Renal pelvis (tissue), 12 donors: ENCODE measurements at places on chromosomes 2 and 18.

GRCh38 chr18:67108894-67109293 lies 407.6 kb downstream of the DSEL start:
- no peak for DNase-seq

GRCh38 chr2:120880381-120880780 lies 144.7 kb downstream of the GLI2 start:
- DNase-seq, result no peak

DNA sequence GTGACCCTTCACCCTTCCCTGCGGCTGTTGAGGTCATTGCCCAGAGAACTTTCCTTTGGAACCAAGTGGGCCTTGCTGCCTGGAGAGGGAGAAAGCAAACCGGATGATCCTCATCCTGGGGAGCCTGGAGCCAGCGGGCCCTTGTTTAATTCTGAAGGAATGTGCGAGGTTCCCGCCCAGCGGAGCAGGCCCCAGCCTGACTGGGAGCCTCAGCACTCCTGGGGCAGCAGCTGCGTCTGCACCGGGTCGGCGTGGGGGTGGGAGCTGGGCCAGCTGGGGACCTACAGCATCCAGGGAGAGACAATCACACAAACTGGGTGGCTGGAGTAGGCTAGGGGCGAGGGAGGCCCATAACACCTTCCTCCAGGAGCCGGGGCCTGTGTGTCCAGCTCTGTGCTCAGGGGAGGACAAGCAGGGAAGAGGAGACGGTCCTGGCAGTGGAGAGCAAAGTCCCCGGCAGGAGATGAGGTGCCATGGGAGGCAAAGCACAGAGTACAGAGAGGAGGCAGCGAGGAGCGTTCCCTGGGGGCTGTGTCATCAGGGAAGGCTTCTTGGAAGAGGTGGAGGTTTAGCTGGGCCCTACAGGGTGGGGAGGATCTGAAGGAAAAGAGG lies 61.9 kb upstream of the HAAO start:
- DNase-seq, result no peak

DNA sequence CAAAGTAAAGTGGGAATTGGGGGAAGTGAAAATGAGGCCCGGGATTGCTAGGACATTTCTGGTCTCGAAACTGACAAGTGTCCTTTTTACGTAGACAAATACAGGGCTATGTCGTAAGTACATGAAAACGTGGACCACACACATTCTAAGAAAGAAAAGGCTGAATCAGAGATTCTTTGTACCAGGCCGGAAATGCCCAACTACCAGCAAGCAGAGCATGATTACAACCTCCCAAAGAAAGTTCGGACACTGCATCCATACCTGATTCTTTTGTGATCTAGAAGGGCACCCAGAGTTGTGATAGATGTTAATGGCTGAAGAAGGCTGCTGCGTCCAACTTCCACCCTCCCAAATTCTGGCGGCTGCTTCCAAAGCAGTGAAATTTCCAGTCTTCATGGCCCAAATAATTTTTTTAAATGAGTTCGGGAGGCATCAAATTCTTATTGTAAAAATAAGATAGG lies 1.7 kb downstream of the RBMS1 start:
- DNase-seq, result peak; percentile 28

GRCh38 chr2:45836740-45837139 lies 185.3 kb downstream of the PRKCE start:
- no peak for DNase-seq

DNA sequence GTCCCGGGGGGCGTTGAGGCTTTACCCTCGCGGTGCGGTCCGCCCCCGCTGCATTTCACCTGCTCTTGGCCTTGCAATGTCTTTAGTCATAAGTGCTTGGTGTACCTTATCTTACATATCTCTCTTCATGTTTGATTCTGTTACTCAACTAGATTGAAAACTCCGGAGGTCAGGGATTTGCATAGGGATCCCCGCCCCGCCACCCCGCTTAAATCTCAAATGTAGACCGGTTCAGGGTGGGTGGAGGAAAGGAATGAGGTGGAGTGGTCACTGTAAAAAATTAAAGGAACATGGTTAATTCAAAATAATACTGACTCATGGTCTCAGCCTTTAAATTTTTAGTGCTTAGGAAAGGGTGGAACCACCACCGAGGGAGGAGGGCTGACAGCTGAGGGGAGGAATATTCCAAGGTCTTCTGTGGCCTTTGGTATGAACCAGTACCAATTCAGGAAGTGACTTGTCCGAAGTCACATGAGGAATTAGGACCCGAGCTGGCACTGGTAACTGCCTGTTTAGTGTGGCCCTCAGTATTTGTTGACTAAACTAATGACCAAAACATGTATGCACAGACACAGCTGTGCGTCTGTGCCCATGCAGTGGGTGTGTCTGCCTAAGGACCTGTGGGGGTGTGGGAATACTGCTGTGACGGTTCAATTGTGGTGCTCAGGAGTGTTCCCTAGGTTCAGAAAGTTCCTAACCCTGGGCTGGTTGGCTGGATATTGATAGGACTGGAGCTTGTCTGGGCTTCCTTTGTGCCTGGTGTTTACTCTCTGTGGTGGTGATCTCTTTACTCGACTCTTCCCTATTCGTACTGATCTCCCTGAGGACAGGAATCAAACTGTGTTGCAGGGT lies 1.0 kb downstream of the PLEKHB2 start:
- peak; percentile 29 for DNase-seq

GRCh38 chr2:22692746-22693145 lies 692.2 kb upstream of the KLHL29 start:
- DNase-seq, result no peak

DNA sequence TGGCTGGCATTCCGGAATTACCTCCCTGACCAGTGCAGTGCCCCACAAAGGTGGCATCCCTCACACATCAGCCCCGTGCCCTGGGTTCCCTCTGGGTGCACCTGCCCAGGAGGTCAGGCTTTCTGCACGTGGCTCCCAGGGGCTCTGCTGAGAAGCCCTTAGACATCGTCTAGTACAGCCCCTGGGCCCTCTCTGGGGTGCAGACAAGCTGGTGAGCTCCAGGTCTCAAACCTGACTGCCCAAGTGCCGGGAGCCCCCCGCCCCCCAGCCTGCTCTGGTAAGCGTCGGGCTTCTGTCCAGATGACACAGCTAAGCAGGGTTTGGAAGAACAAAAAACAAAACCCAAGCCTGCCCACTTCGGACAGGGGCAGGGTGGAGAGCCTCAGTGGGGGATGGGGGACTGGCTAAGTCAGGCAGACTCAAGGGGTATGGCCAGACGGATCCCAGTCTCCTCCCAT lies 20.2 kb downstream of the TWIST2 start:
- no peak for DNase-seq

GRCh38 chr2:197232010-197232409 lies 78.6 kb downstream of the ANKRD44 start:
- DNase-seq, result no peak

DNA sequence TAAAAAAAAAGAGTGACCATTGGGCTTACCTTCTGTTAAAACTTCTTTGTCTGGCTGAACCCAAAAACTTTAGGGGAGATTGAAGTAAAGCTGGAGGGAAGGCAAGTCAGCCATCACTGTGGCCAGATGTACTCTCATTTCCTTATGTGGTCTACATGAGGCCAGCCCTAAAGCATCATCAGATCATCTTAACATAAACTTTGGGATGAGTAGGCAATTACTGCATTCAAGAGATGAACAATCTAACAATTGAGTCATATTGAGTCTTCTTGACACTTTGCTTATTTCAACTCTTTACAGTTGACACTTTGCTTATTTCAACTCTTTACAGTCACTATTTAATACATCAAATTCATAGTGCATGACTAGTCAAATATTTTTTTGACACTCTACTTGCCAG lies 155.6 kb downstream of the QPCT start:
- DNase-seq, result no peak

GRCh38 chr2:127465258-127465657 lies 47.0 kb downstream of the PROC start:
- no peak for DNase-seq

DNA sequence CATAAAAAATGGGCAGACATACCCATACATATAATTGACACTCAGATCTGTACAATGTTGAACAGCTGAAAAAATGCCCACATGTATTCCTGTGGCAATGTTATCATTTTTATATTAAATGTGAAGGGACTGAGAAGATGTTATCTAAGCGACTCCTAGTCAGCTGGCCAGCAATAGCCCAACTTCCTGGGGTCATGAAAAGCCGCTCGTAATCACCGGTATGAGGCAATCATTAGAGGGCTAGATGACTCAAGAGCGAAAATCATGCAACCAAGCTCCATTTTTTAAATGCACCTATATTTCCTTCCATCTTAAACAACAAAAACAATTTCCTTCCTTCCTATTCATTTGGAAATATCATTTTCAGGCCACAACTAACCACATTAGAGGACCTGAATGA lies 274.6 kb upstream of the CCDC68 start:
- DNase-seq, result no peak

GRCh38 chr2:177748360-177748759 lies 324.2 kb downstream of the PDE11A start:
- no peak for DNase-seq
